ENCODE measurements at places on chromosomes 7 and 10.

- no peak for DNase-seq
Observed at GRCh38 chr10:34962866-34963265, 127.3 kb downstream of the CUL2 start.

DNA sequence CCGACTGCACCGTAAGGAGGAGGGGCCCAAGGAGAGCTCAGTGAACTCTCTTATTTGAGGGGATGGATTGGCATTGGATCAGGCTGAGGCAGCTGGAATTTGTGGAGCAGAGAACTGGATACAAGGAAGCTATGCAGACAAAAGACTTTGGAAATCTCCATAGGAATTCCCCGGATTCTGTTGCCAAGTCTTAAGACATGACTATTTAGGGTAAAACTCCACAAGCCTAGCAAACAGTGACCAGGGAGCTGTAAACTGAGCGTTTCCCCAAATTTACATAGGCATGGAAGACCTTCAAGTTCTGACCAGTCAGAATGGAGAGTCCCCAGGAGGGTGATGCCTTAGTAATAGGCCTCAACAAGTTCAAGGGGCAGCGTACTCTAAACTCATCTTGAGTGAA, 82.5 kb upstream of the PCBD1 start:
- DNase-seq, result peak; percentile 69

DNA sequence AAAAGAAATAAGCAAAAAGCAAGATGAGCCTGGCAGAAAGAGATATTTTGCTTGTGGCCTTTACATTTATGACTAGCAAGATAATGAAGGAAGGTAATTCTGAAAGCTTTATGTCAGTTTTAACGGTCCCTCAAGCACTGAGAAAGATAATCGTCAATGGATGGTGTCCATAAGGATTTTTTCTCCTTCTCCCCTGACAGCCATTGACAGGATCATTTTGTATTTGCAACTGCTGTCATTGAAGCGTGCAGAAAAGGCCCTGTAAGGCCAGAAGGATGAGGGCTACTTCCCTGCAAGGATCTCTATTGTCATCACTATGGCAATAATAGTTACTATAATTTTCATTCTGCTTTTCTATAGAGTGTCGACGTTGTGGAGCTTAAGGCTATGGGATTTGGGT, 994 bp upstream of the LRGUK start:
- no peak for DNase-seq

GRCh38 chr10:112899391-112900065, 50.5 kb upstream of the TCF7L2 start:
- no peak for DNase-seq

DNA sequence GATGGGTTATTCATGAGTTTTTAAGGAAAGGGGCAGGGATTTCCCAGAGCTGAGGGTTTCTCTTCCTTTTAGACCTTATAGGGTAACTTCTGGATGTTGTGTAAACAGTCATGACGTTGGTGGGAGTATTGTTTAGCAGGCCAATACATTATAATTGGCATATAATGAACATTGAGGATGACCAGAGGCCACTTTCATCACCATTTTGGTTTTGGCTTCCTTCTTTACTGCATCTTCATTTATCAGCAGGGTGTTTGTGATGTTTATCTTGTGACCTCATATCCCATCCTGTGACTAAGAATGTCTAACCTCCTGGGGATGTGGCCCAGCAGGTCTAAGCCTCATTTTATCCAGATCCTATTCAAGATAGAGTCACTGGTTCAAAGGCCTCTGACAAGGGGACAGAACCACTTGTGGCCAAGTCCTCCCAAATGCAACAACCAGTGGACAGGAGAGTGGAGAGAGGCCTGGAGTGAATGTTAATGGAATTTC, 77.3 kb upstream of the RPA3 start:
- no peak for DNase-seq

GRCh38 chr10:110544958-110545537, 22.4 kb upstream of the SMC3 start:
- no peak for DNase-seq

DNA sequence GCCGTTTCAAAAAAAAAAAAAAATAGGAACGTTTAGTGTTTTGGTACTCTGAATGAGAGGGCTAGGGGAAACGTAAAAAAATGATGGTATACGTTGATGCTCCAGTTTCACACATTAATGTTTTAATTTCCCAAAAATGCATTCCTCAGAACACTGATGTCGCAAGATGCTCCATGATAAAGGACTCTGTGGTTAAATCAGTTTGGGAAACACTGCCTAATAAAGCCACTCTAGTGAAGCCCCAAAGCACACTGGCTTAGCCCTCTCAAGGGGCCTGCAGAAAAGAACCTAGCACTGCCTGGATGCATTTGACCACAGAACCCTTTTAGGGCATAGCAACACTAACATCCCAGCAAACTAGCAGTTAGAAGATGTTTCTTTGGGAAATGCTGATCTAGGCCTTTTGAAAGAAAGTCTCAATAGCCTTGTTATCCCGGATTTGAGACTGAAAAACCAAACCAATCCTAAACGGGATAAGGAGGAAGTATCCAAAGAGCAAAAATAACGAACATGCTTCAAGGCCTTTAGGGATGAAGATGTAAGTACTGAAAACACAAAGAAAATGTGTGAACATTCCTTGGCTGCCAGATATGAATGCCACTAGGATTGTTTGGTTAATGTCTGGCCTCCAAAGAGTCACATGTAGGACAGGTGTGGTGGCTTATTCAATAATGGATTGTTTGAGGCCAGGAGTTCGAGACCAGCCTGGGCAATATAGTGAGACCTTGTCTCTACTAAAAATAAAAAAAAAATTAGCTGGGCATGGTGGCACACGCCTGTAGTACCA, 11.0 kb downstream of the DLG5 start:
- no peak for DNase-seq

- no peak for DNase-seq
Observed at GRCh38 chr7:33400214-33400538, 270.8 kb downstream of the BBS9 start.

GRCh38 chr7:26192485-26193087, 8.0 kb downstream of the HNRNPA2B1 start:
- no peak for DNase-seq

DNA sequence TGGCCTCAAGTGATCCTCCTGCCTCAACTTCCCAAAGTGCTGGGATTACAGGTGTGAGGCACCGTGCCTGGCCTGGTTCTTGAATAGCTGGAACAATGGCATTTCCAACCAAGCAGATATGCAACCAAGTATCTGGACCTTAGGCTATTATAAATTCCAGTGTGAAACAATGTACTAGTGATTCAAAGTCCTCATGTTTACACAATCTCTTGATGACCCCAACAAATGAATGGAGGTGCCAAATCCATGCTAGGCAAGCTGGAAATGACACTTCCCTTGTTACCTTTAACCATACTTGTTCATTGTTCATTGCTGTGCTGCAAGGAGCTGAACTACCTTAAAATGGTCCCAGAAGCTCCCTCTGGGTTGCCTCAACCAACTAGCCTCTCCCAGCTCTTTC, 282.2 kb upstream of the KLF14 start:
- no peak for DNase-seq

DNA sequence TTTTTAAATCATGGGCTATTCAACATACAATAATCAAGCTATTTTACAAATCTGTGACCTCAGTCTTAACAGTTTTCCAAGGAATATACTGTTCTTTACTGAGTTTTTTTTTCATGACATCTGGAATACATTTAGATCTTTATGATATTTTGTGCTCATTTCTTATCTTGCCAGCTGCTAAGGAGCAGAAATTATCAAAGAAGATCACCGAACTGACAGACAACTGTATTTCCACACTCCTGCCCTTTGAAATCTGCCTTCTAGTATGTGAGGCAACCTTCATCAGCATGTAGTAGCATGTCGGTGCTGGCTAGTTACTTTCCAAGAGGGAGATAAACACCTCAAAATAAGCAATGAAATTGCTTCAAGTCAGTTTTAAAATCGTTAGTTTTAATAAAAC, 66.4 kb downstream of the NHLRC2 start:
- no peak for DNase-seq

- DNase-seq, result no peak
Observed at GRCh38 chr10:61332581-61332980, 120.6 kb downstream of the TMEM26 start.

- DNase-seq, result peak; percentile 85
Observed at GRCh38 chr7:142866361-142867096, 11.7 kb downstream of the EPHB6 start.

- DNase-seq, result no peak
Observed at GRCh38 chr10:75779276-75779675, 347.9 kb downstream of the LRMDA start.

- DNase-seq, result no peak
Observed at GRCh38 chr10:121556918-121557573, 41.2 kb downstream of the FGFR2 start.

GRCh38 chr7:140416560-140416959, 12.7 kb downstream of the RAB19 start:
- DNase-seq, result no peak

DNA sequence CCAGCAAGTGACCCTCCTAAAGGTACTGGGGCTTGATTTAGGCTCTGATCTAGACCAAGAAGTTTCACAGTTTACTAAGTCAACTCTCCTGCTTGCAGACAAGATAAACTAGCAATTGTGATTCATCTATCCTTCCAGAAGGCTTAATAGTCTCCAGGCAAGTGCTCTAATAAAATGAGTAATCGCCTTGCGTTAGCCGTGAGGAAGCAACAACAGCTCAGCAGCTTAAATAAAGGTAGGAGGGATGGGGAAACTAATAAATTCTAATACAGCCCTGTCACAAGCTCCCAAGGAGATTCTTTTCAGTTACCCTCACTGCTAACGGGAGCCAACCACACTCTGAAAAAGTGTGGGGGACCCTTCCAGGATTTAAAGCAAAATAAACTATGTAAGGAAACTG, 48.4 kb downstream of the FRMD4A start:
- DNase-seq, result no peak

- no peak for DNase-seq
Observed at GRCh38 chr7:7673240-7673550, 32.6 kb downstream of the UMAD1 start.

- DNase-seq, result peak; percentile 51
Observed at GRCh38 chr10:93600446-93601145, 439 bp downstream of the RBP4 start.

Measured in iPS-NIHi11 (cell line).